Activated T-cell treated with anti-CD3 and anti-CD28 coated beads, Interleukin-2, amount 50 U/mL, for 24 hours (primary cell): ENCODE measurements at places on chromosomes 3 and 15.

DNA sequence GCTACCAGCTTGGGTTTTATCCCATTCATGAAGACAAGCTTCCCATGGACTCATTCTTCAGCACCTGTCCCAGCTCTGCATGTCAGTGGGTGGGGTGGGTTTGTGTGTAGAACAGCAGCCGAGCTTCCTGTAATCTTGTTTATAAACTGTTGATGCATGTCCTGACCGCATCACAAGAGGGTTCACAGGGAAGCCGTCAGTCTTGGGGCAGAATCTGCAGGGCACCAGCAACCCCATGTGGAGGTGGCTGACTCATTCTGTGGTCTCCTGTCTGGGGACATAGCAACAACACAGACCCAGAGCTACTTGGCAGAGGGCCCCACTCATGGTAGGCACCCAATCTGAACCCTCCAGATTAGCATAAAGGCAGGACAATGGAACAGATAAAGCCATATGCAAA lies 35.6 kb downstream of the DAPK2 start:
- no peaks in the 10 kb centered on the region for H3K27me3 ChIP-seq
- peak overlapping the region; percentile 39 for H3K4me3 ChIP-seq
- H3K27ac ChIP-seq = peak overlapping the region; percentile 93
- H3K4me1 ChIP-seq = peaks cover 54% of the 10 kb centered on the region

GRCh38 chr3:51500632-51501131 lies 867 bp upstream of the DCAF1 start:
- peaks cover 40% of the 10 kb centered on the region for H3K4me1 ChIP-seq
- H3K36me3 ChIP-seq = peaks cover 24% of the 10 kb centered on the region
- H3K27me3 ChIP-seq = no peaks in the 10 kb centered on the region
- peak overlapping the region; percentile 95 for H3K4me3 ChIP-seq

DNA sequence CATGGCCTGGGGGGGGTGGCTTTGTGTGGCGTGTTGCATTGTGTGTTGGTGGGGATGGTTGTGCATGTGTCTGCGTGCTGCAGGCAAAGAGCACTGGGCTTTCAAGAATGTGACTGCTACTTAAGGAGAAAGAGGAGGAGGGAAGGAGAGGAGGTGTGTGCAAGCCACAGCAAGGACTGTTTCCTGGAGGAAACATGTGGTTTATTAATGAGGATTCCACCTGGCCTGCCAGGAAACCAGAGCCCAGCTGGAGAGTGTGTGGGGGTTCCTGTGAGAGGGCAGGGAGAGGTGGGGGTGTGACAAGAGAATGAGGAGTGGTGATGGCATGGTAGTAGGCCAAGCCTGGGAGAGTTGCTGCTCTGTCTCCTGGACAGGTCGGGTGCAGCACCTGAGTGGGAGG lies 258.1 kb upstream of the ROPN1 start:
- H3K4me1 ChIP-seq = no peaks in the 10 kb centered on the region
- no peak for DNase-seq
- H3K36me3 ChIP-seq = no peaks in the 10 kb centered on the region
- peaks cover 30% of the 10 kb centered on the region for H3K27me3 ChIP-seq

- no peak overlapping the region for H3K27ac ChIP-seq
- H3K4me3 ChIP-seq = no peak overlapping the region
- DNase-seq = no peak
- no peaks in the 10 kb centered on the region for H3K27me3 ChIP-seq
- no peaks in the 10 kb centered on the region for H3K36me3 ChIP-seq
- H3K4me1 ChIP-seq = no peaks in the 10 kb centered on the region
These were observed 20.5 kb downstream of the RBPMS2 start for GRCh38 chr15:64754663-64755426.

- H3K4me1 ChIP-seq = peaks cover 2% of the 10 kb centered on the region
- no peaks in the 10 kb centered on the region for H3K36me3 ChIP-seq
- no peak overlapping the region for H3K27ac ChIP-seq
- H3K27me3 ChIP-seq = no peaks in the 10 kb centered on the region
- no peak for DNase-seq
These were observed 92.7 kb upstream of the PRICKLE2 start for GRCh38 chr3:64318001-64318400.

GRCh38 chr15:33737687-33738601 lies 230.4 kb upstream of the CHRM5 start:
- peaks cover 1% of the 10 kb centered on the region for H3K4me1 ChIP-seq
- H3K27ac ChIP-seq = no peak overlapping the region
- H3K27me3 ChIP-seq = peaks cover 6% of the 10 kb centered on the region
- no peak overlapping the region for H3K4me3 ChIP-seq
- peak; percentile 39 for DNase-seq
- H3K36me3 ChIP-seq = no peaks in the 10 kb centered on the region

GRCh38 chr3:147619921-147620560 lies 210.9 kb downstream of the ZIC1 start:
- no peaks in the 10 kb centered on the region for H3K4me1 ChIP-seq
- no peak for DNase-seq
- no peaks in the 10 kb centered on the region for H3K36me3 ChIP-seq

DNA sequence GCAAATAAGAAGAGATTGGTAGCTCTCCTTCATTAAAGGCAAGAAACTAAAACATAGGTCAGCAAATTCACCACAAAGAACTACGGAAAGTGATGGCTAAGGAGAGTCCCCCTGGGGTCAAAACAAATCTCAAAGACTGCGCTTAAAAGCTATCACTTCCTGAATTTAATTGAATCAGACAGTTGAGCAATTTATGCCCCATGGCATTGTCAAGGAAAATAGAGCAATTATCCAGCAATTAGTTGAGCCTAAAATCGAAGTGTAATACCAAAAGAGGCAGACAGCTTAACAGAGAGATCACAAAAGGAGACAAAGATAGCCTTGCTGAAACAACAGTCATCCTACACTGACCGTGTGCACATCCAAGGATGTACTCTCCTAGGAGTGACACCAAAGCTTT lies 74.4 kb upstream of the SCN10A start:
- no peak overlapping the region for H3K4me3 ChIP-seq
- no peak overlapping the region for H3K27ac ChIP-seq
- H3K36me3 ChIP-seq = no peaks in the 10 kb centered on the region
- no peak for DNase-seq
- H3K4me1 ChIP-seq = no peaks in the 10 kb centered on the region

DNA sequence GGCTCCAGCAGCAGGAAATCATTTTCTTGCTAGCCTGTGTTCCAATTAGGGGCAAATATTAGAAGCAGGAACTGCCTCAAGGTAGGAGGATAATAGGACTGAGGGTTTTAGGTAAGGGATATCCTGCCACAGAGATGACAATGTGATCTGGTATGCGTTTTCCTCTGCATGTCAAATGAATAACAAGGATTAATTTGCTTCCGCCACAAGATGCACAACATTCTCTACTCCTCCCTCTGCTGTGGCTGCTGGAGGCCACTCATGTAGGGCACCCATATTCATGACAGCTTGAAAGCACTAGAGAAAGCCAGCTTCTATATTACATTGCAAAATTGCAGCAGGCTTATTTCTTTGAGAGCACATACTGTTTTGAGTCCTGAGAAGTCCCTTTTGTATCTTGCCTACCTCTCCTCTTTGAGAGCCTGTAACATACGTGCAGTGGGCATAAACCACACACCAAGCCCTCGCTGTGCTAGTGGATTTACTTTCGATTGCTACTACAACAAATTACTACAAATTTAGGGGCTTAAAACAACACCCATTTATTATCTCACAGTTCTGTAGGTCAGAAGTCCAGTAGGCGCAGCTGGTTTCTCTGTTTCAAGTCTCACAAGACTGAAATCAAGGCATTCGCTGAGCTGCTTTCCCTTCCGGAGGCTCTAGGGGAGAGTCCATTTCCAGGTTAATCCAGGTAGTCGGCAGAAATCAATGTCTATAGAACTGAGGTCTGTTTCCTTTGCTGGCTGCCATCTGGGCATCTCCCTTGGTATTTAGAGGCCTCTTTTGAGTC lies 5.9 kb upstream of the CD47 start:
- peaks cover 76% of the 10 kb centered on the region for H3K4me1 ChIP-seq
- DNase-seq = no peak
- H3K27ac ChIP-seq = peak overlapping the region; percentile 22

DNA sequence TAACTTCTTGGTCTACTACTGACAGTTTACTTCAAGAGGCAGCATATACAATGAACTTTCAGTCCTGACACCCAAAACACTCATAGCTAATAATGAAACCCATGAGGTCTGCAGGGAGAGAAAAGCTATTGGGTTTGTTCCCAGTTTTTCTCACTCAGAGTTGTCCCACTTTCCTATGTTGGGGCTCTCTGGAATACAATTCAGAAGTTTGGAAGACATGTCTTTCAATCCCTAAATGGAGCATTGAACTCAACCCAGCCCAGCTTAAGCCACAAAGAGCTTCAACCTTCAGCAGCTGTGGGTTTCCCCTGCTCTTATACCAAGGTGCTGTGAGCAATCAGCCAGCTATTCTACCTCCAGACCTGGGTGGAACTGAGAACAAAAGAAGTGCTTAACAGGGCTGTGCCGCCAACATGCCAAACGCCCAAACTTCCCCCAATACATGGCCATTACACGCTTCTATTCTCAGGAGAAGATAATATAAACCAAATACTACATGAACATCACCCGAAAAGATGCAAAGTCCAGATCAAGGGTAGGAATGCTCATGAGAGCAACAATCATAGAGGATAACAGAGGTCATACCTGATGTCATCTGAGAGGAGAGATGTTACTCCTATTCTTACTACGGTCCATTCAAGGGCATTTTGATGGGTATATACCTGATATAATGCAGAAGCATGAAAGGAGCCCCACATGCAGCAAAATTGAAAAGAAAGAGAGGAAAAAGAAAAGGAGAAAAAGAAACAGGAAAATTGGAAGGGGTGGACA lies 131.2 kb upstream of the TGFBR2 start:
- H3K4me3 ChIP-seq = no peak overlapping the region
- no peak for DNase-seq
- peak overlapping the region; percentile 51 for H3K27ac ChIP-seq
- H3K27me3 ChIP-seq = no peaks in the 10 kb centered on the region
- H3K4me1 ChIP-seq = peaks cover 55% of the 10 kb centered on the region

GRCh38 chr3:37785736-37786135 lies 75.9 kb upstream of the CTDSPL start:
- peaks cover 21% of the 10 kb centered on the region for H3K4me1 ChIP-seq

DNA sequence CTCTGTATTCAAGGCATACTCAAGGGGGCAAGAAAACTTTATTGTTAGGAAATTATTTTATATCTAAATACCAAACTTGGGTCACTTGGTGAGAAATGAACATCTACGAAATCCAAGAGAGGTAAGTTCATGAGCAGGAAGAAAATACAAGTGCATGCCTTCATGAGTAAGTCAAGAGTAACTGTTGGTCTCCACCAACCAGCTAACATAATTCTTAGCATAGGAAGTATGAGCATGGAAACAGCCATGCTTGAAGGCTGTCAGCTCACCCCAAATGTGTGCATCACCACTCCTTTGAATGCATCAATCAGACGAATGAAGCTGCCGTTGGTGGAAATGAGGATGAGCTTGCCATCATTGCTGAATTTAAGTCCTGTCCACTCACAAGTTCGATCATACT lies 13.9 kb downstream of the PPM1M start:
- peaks cover 100% of the 10 kb centered on the region for H3K36me3 ChIP-seq
- peaks cover 93% of the 10 kb centered on the region for H3K4me1 ChIP-seq
- no peaks in the 10 kb centered on the region for H3K27me3 ChIP-seq
- H3K4me3 ChIP-seq = no peak overlapping the region

DNA sequence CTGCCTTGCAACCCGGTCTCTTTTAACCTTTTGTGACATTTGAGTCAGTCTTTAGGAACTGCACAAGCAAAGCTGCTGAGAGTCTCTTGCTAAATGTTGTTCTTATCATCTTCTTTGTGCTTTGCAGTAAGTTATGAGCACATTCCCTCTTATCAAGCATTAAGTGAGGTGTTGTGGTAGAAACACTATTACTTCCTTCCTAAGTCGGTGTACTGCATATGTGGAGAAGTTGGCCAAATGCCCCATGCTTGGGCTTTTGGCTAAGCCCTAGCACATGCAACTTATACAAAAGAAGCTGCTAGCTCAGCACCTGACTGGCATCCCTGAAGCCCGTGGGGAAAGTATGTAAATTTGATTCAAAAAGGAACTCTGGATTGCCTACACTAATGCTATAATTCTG lies 136.5 kb upstream of the RBMS3 start:
- no peak overlapping the region for H3K4me3 ChIP-seq
- no peaks in the 10 kb centered on the region for H3K27me3 ChIP-seq

- H3K27ac ChIP-seq = peak overlapping the region; percentile 68
- no peak overlapping the region for H3K4me3 ChIP-seq
- peaks cover 81% of the 10 kb centered on the region for H3K36me3 ChIP-seq
- no peaks in the 10 kb centered on the region for H3K27me3 ChIP-seq
- H3K4me1 ChIP-seq = peaks cover 19% of the 10 kb centered on the region
- no peak for DNase-seq
These were observed 71.7 kb downstream of the ANKRD28 start for GRCh38 chr3:15726043-15726442.

GRCh38 chr15:99109555-99110021 lies 4.7 kb downstream of the SYNM start:
- no peak overlapping the region for H3K27ac ChIP-seq
- peaks cover 31% of the 10 kb centered on the region for H3K27me3 ChIP-seq
- H3K36me3 ChIP-seq = no peaks in the 10 kb centered on the region
- peaks cover 14% of the 10 kb centered on the region for H3K4me1 ChIP-seq
- no peak for DNase-seq

- DNase-seq = no peak
- H3K27ac ChIP-seq = no peak overlapping the region
- H3K4me1 ChIP-seq = no peaks in the 10 kb centered on the region
These were observed 2.3 kb downstream of the POPDC2 start for GRCh38 chr3:119657887-119658702.

DNA sequence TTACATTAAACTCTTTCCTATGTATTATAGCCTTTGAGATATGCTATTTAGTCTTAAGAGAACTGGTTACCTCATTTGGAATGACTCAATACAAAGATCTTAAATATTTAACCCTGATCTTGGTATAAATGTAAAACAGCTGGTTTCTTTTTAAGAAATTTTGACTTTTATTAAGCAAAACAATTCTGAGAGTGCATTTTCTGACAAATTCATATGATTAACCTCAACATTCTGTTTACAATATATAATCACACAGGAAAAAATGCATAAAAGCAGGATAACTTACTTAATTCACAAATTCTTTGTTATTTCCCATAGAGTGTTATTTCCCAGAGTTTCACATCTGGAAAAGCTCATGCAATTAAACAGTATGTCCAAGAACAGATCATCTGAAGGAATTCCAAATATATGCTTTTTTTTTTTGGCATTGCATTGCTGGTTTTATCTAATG lies 400.4 kb upstream of the THBS1 start:
- no peaks in the 10 kb centered on the region for H3K36me3 ChIP-seq
- no peak for DNase-seq
- H3K27ac ChIP-seq = no peak overlapping the region
- H3K4me1 ChIP-seq = no peaks in the 10 kb centered on the region

GRCh38 chr3:45088543-45089358 lies 57.4 kb downstream of the CDCP1 start:
- H3K4me3 ChIP-seq = no peak overlapping the region
- H3K27ac ChIP-seq = no peak overlapping the region
- H3K4me1 ChIP-seq = peaks cover 7% of the 10 kb centered on the region
- H3K27me3 ChIP-seq = peaks cover 13% of the 10 kb centered on the region
- DNase-seq = no peak
